Thymus (tissue), 14 donors: ENCODE measurements at places on chromosomes 4 and X. TPM values are rescaled to one million over a fixed set of nuclear protein-coding genes. Genes with fewer than 3 reads are reported as not detected.

Gene THAP9
- 7.2 TPM for total RNA-seq

Gene IQSEC2
- 2.3 TPM for total RNA-seq

Gene NWD2
- total RNA-seq, result under 0.01 TPM

Gene CITED1
- 0.52 TPM for total RNA-seq

Gene MTMR8
- total RNA-seq, result 2.1 TPM

Gene TLR1
- total RNA-seq, result 17.4 TPM

Gene GAB1
- total RNA-seq, result 6.9 TPM

Gene RNF212
- 1.1 TPM for total RNA-seq

Gene HTT-AS
- not detected for total RNA-seq

Gene XAGE1B
- total RNA-seq, result not detected

GRCh38 chrX:1231850-1232465 is 19.5 kb upstream of the CRLF2 start:
- peak; percentile 93 for DNase-seq

- DNase-seq, result no peak
Measured at GRCh38 chr4:37628977-37629609, 57.1 kb downstream of the RELL1 start.

GRCh38 chrX:42025861-42026260 is 102.5 kb upstream of the CASK start:
- DNase-seq, result no peak

DNA sequence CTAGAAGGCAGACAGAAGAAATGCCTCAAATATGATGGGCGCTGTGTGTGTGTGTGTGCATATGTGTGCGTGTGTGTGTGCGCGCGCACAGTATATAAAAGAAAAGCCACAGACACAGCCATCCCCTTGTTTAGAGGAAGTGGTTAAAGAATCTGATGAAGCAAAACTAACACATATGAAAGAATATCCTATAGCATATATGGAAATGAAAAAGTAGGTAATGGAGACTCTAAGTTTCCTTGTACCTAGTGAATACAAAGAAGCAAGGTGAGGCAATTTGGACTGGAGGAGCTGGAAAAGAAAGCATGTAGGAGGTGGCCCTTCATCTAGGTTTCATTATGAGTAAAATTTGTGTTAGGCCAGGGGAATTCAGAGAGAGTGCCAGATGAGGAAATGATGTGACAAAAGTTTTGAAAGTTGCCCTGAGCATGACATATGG is 58.6 kb upstream of the MCF2 start:
- peak; percentile 82 for DNase-seq

GRCh38 chr4:64598066-64598465 is 188.8 kb upstream of the TECRL start:
- no peak for DNase-seq

GRCh38 chr4:44522761-44523445 is 74.3 kb upstream of the KCTD8 start:
- no peak for DNase-seq

DNA sequence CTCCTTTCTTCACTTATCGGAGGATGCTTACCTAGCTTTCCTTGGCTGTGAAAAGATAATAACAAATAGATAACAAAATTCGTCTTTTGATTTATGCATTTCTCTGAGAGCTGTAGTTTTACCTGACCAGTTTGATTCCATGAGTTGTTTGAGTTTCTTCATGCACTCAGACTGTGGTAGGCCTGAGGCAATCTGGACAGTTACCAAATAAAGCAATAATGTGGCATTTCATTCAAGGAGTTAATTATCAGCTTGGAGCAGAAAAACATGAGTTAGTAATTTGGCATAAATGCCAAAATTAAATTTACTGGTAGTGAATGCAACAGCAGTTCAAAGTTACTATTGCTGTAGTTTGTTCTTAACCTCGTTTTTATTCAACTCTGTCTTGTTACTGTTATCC is 53.5 kb downstream of the FABP2 start:
- no peak for DNase-seq

- DNase-seq, result no peak
Measured at GRCh38 chr4:99038213-99038612, 42.7 kb downstream of the METAP1 start.

DNA sequence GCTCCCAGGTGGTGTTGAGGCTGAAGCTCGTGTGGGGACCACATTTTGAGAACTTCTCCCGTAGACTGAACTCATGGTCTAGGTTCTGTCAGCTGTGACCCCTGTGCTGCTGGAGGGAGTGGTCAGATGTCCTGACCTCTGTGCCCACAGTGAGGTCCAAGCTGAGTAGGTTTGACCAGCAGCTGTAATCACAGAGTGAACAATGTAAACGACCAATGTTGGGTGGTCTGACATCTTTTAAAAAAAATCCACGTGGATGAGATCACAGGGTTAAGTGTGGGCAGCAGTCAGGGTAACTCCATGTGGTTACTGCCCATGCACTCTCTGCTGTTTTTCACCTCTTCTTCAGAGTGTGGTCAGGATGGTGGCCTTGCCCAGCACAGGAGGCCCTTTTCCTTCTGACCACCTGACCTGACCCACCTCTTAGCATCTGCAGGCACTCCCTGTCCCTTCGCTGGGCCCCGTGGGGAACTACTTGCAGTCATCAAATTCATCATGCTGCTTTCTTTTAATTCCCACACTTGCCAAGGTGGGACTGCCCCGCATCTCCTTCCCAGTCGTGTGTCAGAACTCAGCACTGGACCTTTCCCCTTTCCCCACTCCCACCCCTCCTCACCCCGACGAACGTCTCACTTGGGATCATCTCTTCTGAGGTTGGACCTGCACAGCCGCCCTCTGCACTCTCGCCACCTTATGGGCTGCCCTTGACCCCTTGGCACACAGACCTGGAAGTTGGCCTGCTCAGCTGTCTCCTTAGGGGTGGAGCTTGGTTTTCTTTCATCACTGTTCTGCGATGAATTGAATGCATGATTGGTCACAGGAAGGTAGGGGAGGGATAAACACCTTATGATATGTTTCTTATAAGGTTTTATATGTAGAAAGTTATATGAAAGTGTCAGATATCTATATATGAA is 120.1 kb downstream of the PTTG2 start:
- no peak for DNase-seq

DNA sequence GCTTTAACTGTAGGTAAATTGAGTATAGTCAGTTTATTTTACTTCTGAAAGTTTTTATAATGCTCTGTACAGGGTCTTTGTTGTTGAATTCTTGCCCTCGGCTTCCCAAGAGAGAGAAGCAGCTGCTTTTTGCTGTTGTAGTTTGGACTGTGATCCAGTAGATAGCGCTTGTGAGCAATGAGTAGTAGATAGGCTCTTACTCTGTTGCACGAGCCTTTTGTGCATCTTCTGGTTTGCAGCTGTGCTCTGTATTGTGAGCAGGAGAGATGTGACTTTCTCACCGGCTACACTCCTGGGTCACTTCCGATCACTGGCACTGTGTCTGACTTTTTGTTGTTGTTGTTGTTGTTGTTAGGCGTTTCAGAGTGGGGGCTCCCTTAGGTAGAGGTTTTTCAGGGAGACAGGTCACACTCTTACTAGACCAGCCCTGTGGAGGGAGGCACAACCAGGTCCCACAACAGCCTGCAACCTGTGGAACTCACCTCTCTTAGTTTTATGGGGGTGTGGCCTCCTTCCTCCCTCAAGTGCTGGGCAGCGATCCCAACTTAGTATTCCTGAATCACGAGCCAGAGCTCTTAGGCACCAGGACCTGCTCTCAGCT is 822.1 kb upstream of the GALNTL6 start:
- DNase-seq, result peak; percentile 6

DNA sequence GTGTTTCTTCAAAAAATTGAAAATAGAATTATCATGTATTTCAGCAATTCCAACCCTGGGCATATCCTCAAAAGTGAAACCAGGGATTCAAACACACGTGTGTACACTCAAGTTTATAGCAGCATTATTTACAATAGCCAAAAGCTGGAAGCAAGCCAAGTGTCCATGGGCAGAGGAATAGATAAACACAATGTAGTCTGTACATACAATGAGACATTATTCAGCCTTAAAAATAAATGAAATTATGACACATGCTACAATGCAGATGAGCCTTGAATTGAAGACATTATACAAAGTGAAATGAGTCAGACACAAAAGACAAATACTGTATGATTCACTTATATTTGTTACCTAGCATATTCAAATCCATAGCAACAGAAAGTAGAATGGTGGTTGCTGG is 853.4 kb downstream of the STIM2 start:
- DNase-seq, result no peak

DNA sequence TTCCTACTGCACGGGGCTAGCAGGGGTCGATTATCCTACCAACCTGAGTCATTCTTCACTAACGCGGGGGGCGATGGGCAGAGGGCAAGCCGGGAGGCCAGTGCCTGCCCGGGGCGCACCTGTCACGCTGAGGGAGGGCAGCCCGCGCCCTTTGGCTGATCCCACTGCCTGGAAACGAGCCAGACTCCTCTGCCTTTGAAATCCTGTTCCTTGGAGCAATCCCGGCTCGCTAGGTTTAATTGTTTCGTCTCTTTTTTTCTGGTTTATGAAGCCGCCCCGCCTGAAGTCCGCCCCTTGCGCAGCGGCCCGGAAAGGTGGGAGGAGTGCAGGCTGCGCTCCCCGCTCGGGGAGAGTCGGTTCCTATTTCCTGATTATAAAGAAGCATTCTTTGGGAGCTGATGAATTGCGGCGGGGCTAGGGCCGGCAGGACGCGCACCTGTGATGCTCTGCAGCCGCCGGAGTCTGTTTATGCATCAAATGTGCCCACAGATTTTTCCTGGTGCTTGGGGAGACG is 484.2 kb downstream of the BCOR start:
- DNase-seq, result no peak

- DNase-seq, result no peak
Measured at GRCh38 chrX:8139716-8140115, 31.4 kb downstream of the VCX2 start.

DNA sequence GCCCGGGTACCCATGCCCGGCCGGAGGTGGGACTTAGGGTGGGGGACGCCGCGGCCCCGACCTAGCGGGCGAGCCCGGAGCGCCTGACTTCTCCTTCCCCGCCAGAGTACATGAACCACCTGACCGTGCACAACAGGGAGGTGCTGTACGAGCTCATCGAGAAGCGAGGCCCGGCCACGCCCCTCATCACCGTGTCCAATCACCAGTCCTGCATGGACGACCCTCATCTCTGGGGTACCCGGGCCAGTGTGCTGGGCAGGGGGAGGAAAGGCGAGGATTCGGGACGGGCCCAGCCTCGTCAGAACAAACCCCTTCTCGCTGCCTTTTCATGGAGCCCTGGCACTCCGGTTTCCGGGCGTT is 622 bp downstream of the TAFAZZIN start:
- DNase-seq, result peak; percentile 44

DNA sequence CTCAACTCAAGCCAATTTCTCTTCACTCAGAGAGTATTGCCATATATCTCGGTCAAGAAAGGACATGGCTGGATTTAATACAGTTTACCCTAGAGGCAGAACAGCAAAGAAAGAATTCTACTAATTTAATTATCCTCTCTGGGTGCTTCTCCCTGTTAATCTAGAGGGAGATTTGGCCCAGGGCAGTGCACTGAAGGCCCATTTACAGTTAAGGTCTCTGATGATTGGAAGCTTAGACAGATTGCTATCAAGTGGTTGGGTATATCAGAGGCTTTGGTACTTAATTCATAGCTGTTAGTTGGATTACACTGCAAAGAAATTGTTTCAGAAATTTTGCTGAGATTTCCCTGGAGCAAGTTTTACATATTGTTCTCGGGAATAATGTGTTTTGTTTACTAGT is 4.6 kb upstream of the CNKSR2 start:
- no peak for DNase-seq

- no peak for DNase-seq
Measured at GRCh38 chr4:27594922-27595321, 734.3 kb downstream of the STIM2 start.

GRCh38 chrX:154431341-154431740 is 2.9 kb downstream of the ATP6AP1 start:
- DNase-seq, result no peak

DNA sequence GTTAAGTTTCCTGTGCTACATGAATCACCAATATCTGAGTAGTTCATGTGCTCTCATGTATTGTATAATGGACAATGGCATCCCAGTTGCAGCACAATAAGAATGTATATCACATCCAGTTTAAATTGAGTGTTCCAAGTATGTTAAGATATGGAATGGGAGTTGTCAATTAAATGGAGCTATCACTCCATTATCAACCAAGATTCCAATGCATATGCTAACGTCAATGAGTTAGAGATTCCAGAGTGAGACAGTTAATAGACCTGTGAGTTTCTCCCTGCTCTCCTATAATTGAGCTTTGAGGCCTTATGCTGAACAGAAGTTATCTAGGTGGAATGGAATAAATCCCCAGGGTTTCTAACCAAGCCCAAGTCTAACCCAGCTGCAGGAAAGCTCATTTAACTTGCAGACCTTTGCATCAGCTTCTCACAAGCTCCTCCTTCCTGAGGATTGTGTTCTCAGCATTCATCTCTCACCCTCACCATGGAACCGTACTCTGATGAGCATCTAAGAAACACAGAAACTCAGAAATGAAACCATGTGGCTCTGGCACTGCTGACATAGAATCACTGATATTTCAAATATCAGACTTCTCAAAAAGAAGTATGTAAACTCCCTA is 84.8 kb downstream of the TIGD2 start:
- no peak for DNase-seq

GRCh38 chr4:40581254-40582140 is 48.2 kb downstream of the RBM47 start:
- peak; percentile 16 for DNase-seq

- no peak for DNase-seq
Measured at GRCh38 chr4:98399915-98400314, 138.7 kb downstream of the RAP1GDS1 start.

GRCh38 chr4:125084608-125085007 is 230.1 kb upstream of the FAT4 start:
- no peak for DNase-seq

DNA sequence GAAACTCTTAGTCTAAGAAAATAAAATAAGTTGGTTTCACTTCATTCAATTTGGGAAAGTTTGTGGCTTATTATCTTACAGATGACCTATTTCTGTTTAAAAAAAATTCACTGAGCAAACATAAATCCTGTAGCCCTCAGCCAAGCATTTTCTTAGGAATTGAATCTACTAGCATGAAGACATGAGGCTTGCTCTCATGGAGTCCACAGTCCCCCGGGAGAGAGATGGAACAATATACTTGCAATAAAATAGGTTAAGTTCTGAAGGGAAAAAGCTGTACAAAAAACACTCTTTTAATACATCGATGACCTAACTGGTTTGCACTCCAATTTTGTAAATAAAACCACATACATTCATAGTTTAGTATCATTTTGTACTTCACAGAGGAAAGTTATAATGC is 642.6 kb upstream of the FAM241A start:
- DNase-seq, result no peak
